ENCODE measurements at places on chromosomes 7 and 10.

DNA sequence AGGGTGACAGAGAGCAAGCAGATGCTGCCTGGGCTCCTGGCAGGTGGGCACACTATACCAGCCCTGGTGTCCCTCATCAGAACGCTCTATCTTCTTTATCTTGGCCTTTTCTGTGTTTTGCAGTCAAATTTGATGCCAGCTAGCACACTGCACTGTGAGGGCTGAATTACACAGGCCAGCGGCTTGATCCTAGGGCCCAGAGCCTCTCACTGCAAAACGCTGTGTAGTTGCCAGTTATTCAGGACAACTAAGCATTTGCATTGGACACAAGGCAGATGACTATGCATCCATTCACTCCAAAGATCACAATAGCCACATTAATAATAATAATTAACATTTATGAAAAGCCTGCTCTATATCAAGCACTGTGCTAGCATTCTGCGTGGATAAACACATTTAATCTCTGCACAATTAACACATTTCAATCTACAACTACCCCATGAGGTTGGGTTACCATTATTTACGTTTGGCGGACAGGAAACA is 100.3 kb downstream of the PAXIP1 start:
- no peak for DNase-seq

GRCh38 chr7:30201921-30202320 is 67.1 kb downstream of the MTURN start:
- DNase-seq, result no peak

DNA sequence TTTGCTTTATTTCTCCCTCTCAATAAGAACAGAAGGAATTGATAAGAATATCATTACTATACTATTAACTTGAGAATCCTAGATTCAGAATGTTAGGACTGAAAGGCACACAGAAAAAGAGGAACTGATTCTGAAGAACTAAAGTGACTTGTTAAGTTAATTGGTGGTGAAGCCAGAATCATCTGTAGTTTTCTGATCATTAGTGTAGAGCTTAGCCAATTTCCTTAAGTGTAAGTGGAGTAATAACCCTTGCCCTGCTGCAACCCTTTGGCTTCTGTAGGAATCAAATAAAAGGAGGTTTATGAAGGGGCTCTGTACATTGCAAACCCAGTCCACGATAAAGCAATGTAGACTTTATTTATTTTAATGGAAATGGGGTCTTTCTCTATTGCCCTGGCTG is 1186.0 kb downstream of the SORCS3 start:
- no peak for DNase-seq

DNA sequence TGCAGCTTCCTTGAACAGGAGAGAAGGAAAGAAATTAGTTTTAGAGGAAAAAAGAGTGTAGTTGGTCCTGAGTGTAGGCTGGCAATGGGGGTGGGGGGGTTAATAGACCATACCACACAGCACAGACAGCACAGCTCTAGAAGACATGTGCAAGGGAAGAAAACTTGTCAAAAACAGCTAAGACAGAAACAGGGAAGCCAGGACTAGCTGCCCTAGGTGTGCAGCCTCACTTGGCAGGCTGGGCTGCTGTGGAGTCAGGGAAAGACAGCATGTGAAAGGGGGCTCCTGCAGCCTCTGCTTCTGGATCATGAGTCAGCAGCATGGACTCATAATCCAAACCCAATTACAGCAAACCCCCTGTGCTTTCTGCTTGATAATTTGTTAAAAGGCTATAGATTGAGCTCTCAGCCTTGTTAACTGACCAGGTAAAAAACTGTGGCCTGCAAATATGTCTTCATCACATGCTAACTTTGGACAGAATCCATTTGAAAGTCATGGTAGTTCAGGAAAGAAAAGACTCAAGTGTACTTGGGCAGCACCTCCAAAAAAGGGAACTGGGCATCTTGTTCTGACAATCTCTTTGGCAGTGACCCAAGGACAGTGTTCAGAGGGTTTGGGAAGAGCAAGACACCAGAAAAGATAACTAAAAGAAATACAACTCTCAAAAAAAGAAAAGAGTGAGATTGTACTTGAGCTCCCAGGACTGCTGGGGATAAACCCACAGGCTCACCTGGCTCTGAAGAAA is 142.2 kb upstream of the VWC2 start:
- DNase-seq, result no peak

GRCh38 chr7:77281780-77282478 is 82.3 kb upstream of the FGL2 start:
- DNase-seq, result no peak

- DNase-seq, result no peak
Measured at GRCh38 chr10:61301575-61301974, 151.6 kb downstream of the TMEM26 start.

- no peak for DNase-seq
Measured at GRCh38 chr7:144534655-144535395, 131.3 kb upstream of the NOBOX start.

- DNase-seq, result no peak
Measured at GRCh38 chr10:24215196-24215595, 6.3 kb downstream of the KIAA1217 start.

DNA sequence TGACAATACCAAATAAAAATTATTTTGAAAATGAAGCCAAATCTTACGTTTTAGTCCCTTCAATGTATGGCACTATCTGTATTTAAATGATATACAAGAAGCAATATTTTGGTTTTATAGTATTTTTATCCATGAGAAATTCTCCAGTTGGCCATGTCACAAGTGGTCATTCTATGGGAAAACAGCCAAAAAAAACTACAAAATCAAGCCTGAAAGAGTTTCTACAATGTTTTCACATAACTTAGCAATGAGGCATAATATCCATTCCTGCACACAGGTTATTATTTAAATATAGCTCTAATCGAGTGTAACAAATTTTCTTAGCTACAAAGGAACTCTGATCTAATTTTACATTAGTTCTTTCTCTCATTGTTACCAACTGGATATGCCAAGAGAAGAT is 5.4 kb downstream of the RAB11FIP2 start:
- DNase-seq, result no peak

DNA sequence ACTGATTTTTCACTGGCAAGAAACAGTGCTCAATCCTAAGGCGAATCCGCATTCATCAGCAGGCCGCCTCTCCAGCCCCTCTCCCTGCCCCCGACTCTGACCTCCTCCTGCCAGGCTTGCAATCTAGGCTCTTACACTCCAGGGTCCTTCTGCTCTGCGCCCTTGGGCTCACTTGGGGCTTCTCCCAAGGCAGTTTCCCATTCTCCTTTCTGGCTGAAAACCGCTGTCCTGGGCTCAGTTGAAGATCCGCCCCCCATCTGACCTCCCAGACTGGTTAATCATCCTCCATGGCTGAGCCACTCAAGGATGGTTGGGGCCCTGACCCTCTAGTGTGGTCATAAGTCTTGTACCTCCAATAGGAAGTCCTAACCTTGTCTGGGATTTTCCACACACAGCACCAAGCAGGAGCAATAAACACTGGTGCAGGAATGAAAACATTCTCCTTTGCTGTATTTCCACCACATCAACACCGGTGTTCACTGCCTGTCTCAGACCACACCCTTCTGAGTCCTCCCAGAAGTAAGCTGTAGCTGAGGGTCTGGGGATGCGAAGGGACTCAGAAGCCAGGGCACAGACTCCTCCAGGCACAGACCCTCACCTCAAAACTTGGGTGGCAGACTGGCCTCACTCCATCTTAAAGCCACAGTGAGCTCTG is 42.4 kb downstream of the TNS3 start:
- no peak for DNase-seq

- no peak for DNase-seq
Measured at GRCh38 chr10:1403508-1404322, 333.6 kb downstream of the ADARB2 start.

- no peak for DNase-seq
Measured at GRCh38 chr7:68752485-68753178, 845.6 kb upstream of the AUTS2 start.

- DNase-seq, result no peak
Measured at GRCh38 chr7:24255139-24255538, 28.9 kb upstream of the NPY start.

DNA sequence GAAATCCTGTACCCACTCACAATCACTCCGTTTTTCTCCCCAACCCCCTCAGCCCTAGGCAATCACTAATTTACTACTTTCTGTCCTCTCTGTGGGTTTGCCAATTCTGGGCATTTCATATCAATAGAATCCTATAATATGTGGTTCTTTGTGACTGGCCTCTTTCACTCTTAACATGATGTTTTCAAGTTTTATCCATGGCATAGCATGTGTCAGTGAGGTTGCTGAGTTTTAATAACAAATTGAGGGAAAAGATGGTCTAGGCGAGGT is 11.9 kb downstream of the PLAU start:
- DNase-seq, result no peak

DNA sequence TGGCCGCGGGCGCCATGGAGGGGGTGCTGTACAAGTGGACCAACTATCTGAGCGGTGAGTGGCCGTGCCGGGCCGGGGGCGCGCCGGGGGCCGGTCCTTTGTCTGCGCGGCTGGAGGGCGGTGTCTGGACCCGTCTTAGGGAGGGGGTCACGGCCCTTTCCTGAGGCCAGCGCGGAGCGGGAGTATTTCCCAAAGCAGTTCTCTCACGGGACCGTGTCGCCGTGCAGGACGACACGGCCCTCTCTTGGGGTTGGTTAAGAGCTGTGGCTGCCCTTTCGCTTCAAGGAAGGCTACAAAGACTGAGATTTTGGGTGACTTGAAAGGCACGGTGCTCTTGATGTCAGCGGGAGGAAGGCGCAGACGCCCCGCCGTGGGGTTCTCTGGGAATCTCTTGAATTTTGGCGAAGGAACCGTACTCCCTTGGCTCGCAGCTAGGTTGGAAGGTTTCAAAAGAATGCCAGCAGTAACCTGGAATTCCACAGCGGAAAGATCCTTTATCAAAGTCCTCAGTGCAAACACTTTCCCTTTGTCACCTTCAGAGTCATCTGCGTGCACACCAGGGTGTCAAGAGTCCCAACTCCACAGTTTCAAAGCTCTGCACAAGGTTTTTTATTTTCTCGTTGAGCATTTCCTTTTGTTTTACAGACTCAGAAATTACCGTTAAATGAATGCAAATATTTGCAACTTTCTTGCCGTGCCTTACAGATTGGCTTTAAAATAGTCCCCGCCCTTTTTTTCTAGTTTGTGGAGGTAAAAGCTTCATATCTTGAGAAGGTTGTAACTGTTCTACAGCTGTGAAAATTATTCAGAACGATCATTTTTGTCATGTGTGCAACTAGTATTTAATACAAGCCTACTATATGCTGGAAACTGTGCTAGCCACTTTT is 780 bp downstream of the PLEKHA8 start:
- peak; percentile 12 for DNase-seq

GRCh38 chr7:139647814-139648390 is 124.4 kb downstream of the CLEC2L start:
- no peak for DNase-seq

GRCh38 chr10:131819241-131820072 is 81.4 kb upstream of the PPP2R2D start:
- no peak for DNase-seq

GRCh38 chr7:138875794-138876193 is 77.8 kb upstream of the ATP6V0A4 start:
- no peak for DNase-seq

- no peak for DNase-seq
Measured at GRCh38 chr10:95793401-95794045, 37.6 kb downstream of the ENTPD1 start.

- no peak for DNase-seq
Measured at GRCh38 chr7:46619723-46620310, 698.7 kb upstream of the IGFBP3 start.

GRCh38 chr7:23211589-23211988 is 29.7 kb downstream of the NUP42 start:
- no peak for DNase-seq

DNA sequence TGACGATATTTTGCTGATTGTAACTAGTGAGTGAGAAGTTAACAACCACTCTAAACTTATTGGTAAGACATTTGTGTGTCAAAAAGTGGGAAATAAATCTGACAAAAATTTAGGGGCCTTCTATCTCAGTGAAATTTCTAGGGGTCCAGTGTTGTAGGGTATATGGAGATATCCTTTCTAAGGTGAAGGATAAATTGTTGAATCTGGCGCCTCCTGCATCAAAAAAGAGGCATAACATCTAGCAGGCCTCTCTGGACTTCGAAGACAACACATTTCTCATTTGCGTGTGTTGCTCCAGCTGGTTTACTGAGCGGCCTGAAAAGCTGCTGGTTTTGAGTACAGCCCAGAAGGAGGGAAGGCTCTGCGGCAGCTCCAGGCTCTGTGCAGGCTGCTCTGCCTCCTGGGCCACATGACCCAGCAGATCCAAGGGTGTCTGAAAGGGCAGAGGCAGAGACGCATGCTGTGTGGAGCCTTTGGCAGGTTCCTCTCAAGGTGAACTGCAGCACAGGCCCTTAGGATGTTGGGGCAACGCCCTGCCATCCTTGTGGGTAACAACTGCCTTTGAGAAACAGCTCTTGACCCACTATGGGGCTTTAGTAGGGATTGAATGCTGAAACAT is 72.4 kb downstream of the LMBR1 start:
- DNase-seq, result no peak

DNA sequence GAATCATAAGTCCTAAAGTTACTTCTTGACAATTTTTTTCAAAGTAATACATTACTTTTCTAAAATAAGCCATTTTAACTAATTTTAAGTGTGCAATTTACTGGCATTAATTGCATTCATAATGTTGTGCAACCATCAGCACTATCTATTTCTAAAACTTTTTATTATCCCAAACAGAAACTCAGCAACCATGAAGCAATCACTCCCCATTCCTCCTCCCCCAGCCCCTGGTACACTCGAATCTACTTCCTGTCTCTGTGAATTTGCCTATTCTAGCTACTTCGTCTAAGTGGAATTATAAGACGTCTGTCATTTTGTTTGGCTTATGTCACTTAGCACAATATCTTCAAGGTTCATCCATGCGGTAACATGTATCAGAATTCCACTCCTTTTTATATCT is 84.9 kb downstream of the MKX start:
- no peak for DNase-seq

- no peak for DNase-seq
Measured at GRCh38 chr7:51607447-51607846, 290.8 kb upstream of the COBL start.

- peak; percentile 47 for DNase-seq
Measured at GRCh38 chr10:71260622-71261325, 48.4 kb downstream of the UNC5B start.

DNA sequence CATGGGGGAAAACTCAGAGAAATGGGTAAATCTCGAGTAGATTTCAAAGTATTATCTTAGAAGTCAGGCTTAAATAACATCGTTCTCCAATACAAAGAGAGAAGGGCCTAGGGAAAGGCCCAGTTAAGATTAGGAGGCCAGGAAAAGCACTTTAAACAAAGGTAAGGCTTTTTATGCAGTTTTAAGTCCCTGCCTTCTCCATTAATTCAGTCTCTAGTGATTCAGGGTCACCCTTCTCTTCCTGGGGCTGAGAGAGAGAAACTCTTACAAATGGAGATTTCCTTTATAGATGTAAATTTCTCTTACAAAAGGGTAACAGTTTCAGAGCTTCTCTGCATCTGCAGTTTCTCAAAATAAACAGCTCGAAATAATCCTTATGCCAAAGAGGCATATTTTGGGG is 179.3 kb downstream of the HECW1 start:
- DNase-seq, result no peak

DNA sequence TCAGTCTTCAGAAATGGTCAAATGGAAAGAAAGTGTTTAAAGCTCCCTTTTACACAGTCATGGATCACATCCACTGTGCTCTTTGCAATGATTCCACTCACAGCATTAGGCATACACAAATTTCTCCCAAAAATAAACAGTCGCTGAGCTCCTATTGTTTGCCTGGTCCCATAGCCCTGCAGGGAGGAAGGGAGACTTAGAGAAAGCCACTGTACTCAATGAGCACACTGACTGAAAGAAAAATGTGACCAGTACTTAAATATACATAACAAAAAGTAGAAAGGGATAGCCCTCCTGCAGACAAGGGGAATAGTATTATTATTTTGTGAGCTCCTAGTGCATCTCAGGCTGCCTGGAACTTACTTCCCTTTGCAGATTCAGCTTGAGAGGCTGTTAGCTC is 853.2 kb downstream of the GRID1 start:
- no peak for DNase-seq
